ENCODE measurements at places on chromosomes 4 and X.

DNA sequence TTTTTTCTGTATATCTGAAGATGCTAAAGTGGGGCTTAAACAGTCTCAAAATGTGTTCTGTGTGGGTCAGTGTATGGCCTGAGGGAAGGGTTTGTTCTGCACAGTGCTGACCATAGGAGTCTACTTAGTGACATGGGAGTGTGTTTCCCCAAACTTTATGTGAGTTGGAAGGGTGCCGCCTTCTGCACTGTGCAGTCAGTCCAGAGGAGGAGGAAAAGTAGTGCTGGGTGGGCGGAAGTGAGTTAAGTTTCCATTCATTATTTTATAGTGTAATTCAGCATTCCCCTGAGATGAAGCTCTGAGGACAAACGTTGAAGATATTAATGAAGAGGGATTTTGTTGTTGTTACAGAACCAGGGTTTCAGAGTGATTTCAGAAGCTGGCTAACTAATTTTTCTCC is 2.9 kb downstream of the CHST7 start:
- DNase-seq, result no peak

DNA sequence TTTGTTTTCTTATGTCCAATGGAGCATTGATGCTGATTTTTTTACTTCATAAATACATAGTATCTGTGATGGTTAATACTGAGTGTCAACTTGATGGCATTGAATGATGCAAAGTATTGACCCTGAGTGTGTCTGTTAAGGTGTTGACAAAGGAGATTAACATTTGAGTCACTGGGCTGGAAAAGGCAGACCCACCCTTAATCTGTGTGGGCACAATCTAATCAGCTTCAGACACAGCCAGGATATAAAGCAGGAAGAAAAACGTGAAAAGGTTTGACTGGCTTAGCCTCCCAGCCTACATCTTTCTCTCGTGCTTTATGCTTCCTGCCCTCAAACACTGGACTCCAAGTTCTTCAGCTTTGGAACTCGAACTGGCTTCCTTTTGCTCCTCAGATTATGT is 230.6 kb upstream of the SPRY1 start:
- no peak for DNase-seq

GRCh38 chr4:80143307-80143679 is 54.0 kb upstream of the PRDM8 start:
- DNase-seq, result no peak

DNA sequence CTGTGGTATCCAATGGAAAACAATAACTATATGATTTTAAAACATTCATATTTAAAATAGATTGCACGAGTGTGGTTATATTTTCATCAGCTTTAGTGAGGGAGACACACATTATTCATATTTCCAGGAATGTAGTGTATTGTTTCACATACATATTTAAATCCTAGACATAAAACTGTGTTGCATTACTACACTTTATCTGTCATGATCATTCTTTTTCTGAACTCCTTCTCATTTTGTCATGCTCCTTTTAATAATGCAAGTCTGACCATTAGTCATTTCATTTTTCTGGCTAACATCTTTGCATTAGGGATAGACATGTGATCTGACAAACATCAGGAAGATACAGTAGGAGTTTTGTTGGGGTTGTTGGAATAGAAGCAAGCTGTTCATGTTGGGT is 1382.7 kb downstream of the PCDH7 start:
- DNase-seq, result no peak

DNA sequence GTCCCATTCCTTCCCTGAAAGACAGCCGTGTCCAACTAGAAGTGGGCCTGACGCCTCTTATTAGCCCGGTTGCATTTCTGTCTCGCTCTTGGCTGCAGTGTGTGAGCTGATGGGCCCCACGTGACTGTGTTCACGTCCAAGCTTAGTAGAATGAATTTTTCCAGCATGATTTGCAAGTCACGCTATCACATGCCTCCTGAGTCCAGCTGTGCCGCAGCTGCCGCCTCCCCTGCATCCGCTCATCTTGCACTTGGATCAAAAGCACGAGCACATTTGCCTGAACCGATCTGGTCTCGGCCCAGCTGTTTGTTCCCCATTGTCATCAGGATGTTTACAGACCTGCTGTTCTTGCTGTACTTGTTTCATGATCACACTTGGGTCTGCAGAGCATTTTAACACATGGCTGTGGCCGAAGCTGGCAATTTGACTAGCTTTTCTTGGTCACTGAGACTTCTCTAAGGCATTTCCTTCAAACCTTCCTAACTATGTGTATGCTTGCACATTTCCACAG is 126.5 kb downstream of the KIT start:
- DNase-seq, result no peak

- DNase-seq, result no peak
These were observed 70.8 kb downstream of the RAP1GDS1 start for GRCh38 chr4:98332017-98332416.

DNA sequence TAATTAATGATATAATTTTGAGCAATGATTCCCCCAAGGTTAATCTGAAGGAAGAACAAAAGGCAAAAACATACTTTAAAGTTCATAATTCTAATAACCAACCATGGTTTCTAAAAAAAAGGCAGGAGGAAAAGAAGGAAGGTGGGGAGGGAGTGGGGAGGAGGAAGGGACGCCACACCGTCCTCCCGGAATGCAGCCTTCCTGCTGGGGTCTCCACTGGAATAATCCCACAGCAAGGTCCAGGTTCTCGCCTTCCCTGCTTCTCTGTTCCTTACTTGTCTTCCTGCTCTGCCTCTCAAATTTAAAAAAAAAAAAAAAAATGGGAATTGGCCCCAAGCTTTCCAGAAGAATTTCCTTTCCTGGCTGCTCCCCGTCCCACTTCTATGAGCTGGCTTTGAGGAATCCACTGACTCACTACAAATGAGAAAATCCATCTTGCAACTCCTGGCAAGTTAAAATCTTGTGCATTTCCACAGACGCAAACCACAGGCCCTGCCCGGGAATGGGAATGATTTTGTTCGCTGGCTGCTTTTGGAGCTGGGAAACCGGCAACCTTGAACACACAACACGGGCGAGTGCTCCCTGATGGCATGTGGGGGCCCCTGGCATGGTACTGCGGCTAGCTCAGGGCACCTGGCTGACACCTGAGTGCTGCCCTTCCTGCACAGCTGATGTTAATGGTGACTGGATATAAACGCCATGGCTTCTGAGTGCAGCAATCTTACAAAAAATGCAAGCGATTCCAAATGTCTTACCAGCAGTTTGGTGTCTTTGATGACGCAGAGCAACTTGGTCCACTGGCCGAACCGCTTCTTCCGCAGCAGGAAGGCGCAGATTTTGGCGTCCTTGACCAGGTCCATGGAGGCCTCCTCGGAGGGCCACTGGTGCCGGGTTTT is 97.0 kb downstream of the AFAP1 start:
- no peak for DNase-seq

DNA sequence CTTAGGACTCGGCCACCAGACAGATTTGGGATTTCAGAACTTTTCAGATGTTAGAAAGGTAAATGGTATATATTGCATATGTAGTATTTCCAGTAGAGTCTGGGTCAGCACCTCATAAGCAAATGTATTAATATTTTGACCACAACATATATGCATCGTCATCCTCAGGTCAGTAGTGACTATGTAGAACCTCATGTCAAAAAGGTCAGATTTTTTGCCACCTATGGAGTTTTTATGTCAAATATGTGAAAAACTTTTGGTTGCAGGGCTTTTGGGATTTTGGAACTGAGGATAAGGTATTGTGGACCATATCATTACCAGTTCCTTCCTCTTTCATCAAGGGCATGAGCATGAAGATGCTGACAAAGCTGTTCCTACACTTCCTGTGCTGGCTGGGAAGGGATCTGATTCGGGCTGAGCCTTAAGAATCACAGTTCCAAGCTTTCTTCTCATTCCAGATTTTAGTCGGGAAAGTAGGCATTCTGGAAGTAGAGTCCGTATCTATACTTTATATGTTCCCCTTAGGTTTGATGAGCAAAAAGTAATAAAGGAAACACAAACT is 183.0 kb upstream of the PGRMC2 start:
- DNase-seq, result no peak

DNA sequence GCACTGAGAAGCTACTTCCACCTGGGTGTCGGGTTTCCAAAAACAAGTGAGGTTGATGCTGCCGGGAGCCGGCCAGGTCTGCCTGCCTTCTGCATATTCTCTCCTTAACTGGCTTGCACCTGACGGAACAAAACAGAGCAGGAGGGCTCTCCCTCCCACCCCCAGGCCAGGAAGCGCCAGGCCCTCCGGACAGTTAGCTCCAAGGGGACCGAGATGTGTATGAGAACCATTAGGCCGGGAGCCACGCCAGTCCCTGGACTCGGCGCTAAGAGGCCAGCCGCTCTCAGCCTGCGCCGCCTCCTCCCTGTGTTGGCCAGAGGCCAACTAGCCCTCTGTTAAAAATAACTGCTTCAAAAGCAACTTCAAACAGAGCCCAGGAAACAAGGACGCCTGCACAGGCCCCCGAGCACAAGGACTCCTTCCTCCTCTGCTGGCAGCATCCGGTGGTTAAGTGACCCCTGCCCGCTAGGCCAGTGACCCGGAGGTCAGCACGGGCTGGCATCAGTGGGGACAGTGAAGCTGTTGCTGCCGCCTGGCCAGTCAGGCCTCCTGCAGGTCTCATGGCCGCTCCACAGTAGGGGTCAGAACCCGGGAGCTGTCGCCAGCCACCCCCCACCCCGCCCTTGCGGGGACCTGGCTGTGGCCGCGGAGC is 107.9 kb downstream of the ABLIM2 start:
- no peak for DNase-seq

DNA sequence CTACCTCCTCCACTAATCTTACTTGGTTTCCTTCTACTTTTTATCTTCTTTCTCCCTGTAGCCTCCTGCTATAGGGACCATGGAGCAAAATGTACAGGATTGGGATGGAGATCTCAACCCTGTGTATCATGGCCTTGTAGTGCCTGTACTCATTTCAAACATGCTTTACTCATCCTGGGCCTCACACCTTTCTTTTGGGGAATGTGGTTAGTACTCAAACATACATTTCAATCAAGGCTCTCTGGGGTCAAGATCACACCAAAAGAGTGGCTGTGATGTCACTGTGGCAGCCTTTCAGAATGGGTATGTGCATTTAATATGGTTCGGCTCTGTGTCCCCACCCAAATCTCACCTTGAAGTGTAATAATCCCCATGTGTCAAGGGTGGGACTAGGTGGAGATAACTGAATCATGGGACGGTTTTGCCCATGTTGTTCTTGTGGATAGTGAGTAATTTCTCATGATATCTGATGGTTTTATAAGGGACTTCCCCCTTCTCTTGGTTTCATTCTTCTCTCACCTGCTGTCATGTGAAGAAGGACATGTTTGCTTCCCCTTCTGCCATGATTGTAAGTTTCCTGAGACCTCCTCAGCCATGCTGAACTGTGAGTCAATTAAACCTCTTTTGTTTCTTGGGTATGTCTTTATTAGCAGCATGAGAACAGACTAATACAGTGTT is 205.1 kb downstream of the RASL11B start:
- DNase-seq, result no peak

DNA sequence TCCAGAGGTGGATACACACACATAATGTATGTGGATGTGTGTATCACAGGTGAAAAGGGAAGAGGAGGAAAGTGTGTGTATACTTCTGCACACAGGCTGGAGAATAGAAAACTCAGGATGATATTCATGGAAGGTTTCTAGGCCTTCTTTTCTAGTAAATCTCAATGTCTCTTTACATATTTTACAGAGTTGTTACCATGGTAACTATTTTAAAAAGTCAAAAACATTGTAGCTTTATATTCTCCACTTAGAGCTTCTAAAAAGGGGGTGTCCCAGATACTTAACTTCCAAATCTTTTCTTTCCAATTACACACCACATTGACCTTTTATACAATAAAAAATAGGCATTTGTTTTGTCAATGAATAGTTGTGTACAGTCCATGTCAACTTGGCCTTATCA is 604.8 kb upstream of the LCORL start:
- DNase-seq, result no peak

GRCh38 chr4:185838104-185838452 is 26.1 kb upstream of the SORBS2 start:
- DNase-seq, result no peak

DNA sequence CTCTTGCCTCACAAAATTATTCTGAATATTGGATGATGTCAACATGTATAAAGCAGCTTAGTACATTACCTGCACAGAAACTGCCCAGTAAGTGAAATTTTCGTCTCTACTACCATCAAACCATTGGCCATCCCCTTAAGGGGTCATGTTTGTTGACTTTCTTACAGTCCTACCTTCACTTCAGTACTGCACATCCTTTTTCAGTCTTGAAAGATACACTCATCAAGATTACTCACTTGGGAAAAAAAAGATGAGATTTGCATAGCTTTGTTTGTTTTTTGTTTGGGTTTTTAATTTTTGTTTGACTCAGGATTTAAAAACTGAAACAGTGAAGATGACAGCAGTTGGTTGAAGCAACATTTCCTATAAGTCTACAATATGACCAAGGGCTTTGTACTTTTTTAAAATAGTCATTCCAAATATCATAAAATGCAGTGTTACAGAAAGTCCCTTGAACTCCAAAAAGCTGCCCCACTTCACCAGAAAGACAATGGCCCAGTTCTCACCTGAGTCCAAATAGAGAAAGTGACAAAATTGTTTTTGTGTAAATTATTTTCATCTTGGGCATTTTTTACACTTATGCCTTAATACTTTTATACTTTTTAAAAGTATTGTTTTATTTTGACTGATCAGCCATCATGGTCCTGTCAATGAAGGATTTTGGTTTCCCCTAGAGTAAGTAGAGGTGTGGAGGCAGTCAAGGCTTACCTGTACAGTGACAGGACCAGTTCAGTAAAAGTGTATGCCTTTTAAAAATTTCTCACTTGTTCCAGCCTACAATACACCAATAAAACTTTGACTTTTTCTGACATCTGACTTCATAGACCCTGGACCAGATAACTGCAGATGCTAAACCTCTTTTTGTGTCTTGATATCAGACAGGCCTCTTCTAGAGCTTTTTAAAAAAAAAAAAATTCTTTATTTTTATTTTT is 59.7 kb upstream of the EDA2R start:
- DNase-seq, result no peak

GRCh38 chr4:13413729-13414437 is 70.3 kb downstream of the RAB28 start:
- no peak for DNase-seq

- no peak for DNase-seq
These were observed 321.2 kb upstream of the SPOCK3 start for GRCh38 chr4:167555338-167556022.

Measured in stimulated activated CD4-positive, alpha-beta T cell treated with anti-CD3 and anti-CD28 coated beads, Interleukin-4, amount 100 ng/mL, for 1 hour (primary cell).